ENCODE measurements at places on chromosomes 7 and 10.

- peak; percentile 26 for DNase-seq
Measured at GRCh38 chr10:68156373-68157185, 47.3 kb downstream of the MYPN start.

DNA sequence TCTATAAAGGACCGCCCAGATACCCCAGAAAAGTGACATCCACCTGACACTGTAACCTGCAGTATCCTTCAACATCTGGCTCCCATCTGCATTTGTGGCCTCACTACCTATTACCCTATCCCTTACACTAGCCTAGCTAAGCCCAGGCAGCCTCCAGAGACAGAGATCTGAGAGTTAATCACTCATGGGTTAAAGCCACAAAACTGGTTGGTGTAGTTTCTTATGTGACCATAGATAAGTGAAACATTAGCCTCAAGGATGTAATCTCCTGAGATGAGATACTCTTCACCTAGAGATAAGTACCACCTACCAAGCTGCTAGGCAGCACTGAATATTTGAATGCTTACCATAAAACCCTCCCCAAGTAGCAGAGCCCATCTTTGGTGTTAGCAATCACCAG is 35.4 kb downstream of the CTTNBP2 start:
- DNase-seq = no peak

GRCh38 chr7:50068026-50068425 is 25.0 kb downstream of the ZPBP start:
- DNase-seq = no peak

- peak; percentile 48 for DNase-seq
Measured at GRCh38 chr10:6062101-6062771, at the start of gene IL2RA. TSS of gene IL2RA (minus strand) at chr10:6062367. CDS start at chr10:6062151, 216 bp downstream.

DNA sequence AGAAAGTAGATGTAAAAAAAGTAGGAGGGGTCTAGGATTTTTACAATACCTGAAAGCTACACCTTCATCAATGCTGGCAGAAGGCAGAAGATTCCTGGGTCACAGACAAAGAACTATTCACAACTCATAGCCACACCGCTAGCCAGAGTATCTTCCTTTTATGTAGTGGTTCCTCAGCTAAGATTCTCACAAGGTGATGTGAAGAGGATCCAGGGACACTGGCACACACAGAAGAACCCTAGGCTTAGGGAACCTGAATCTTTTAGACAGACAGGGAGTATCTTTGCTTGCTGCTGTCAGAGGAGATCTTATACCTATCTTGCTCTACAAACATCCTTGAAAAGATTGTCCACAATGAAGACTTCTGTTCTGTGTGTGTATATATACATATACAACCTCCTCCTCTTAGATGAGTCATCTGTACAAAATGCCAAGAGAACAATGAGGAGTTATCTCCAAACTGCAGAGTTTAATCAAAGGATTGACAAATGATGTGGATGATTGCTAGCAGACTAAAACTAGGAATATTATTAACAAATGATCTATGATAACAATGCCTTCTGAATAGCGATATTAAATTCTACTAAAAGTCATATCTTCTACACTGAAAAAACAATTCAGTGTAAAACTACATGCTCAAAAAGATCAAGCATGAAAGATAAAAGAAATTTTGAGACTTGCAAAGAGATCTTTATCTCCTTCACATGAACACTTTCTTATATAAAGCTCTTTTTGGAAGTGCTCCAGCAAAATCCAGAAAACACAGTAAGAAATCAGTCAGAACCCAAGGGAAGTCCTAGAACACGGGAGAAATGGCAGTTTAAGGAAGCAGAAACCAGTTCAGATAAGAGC is 409.3 kb downstream of the PARD3 start:
- DNase-seq = no peak

DNA sequence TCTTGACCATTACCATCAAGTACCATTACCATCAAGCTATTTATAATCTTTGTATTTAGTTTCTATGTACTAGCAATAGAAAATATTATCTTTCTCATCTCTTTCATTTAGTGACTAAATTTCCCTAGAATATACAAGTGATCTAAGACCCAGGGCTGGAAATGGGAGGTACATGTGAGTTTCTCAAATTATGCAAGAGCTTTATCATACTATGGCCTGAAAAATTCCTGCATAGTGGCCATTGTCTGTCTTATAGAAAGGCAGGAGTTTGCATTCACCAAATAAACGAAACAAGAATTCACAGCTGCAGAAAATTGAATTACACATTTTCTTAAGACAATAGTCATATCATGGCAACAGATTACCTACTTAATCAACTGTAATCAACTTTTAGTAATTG is 50.7 kb upstream of the HDAC9 start:
- no peak for DNase-seq

DNA sequence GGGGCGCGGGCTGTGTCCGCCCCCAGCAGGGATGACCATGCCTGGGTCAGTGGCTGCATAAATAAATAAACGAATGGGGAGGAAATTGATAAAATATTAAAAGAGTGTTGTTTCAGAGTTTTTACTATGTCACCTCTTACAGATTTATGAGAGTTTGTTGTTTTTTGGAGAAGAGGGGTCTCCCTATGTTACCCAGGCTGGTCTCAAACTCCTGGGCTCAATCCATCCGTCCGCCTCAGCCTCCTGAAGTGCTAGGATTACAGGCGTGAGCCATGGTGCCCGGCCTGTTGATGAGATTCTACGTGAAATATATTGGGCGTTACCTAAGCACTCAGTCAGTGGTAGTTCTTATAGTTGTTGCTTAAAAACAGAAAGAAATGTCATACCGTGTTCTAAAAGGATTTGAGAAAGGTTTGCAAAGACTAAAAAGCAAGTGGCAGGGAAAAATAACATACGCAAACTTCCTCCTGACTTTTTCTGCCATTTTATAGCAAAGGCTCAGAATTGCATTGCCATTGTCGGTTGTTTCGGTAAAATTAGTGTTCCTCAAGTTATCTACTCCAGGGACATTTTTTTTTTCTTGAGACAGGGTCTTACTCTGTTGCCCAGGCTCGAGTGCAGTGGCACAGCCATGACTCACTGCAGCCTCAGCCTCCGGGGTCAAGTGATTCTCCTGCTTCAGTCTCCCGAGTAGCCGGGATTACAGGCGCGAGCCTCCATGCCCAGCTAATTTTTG is 39.5 kb upstream of the FOXK1 start:
- no peak for DNase-seq

- no peak for DNase-seq
Measured at GRCh38 chr7:24135003-24135817, 148.8 kb upstream of the NPY start.

GRCh38 chr7:107999779-108000560 is 3.0 kb downstream of the LAMB1 start:
- no peak for DNase-seq

- no peak for DNase-seq
Measured at GRCh38 chr7:2612445-2613097, 19.2 kb upstream of the TTYH3 start.

DNA sequence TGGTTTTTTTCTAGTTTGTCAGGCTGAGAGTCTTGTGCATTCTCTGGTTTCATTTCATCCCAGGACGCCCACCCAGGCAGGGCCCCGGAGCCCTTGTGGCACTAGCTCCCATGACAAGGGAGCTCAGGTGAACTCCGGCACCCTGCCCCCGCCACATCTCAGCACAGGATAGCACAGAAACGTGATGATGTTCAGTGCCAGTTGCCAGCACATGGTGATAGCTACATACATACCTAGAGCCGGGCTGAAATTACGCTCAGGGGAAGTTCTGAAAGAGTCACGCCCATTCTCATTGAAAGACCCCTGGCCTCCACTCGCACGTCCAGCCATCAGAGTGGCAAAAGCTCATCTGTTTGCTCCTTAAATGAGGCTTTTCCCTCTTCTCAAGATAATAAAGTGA is 273.7 kb downstream of the PTPRN2 start:
- no peak for DNase-seq

DNA sequence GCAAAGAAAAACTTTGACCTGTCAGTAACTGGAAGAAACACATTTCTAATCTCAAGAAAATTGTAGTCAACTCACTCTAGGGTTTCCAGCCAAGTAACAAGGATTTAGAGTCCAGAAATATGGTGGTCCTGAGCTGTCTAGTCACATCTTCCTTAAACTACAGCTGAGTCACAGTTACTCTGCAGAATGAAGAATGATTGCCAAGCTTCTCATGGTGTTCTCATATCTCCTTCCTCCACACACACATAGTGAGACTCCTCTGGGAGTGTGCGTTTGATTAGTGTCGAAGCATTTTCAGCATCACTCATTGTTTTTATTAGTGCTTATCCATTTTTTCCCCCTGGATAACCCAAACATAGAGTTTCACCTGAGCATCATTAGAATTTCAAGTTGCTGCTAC is 93.1 kb upstream of the CXCL12 start:
- DNase-seq = no peak

DNA sequence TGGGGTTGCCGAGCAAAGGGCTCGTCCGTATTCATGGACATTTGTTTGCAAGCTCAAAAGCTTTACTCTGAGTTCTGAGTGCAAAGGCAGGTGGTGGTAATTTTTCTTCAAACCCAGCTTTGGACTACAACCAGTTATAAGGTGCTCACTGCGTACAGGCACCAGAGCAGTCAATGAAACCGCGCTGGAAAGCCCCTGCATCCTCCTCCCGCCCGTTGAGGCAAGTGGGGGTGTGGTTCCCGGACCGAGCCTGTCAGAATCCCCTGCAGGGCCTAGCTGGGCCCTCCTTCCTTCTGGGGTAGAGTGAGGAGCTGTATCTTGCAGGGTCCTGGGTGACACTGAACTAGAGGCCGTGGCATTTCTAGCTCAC is 22.3 kb downstream of the AMZ1 start:
- DNase-seq = peak; percentile 41

DNA sequence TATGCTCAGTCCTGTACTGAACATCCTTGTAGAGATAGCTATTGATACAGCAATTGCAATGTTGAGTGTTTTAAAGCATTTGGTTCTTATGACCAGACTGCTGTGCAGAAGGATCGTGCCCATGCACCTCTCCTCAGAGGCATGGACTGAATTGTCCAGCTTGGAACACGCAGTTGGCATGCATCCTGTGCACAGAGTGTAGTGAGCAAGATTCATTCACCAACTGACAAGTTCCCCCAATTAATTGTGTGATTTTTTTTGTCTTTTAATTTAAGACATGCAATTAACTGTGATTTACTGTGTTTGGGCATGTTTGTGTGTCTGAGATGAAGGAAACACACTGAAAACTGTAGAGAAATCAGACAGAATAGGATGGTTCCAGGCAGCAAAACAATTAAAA is 323.7 kb downstream of the CDK14 start:
- no peak for DNase-seq

- no peak for DNase-seq
Measured at GRCh38 chr10:70198696-70199466, 28.6 kb upstream of the SAR1A start.

DNA sequence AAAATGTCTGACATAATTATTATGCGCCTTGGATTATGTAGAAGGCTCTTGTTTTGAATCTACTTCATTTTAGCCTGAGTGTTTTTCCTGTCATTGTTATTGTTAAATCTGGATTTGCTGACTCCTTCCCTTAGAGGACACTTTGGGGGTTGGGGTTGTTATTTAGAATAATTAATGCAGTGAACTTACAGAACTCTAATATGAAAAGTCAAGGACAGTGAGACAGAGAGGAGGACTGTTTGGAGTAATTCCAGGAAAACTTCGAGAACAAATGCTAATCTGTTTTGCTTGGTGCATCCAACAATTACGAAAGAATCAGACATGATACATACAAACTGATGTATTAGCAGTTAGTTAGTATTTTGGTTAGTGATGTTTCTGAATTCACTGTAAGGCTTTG is 146.1 kb downstream of the ABCA13 start:
- no peak for DNase-seq

GRCh38 chr7:43592326-43592725 is 9.4 kb downstream of the STK17A start:
- DNase-seq = no peak

- no peak for DNase-seq
Measured at GRCh38 chr7:118502235-118502634, 277.7 kb downstream of the ANKRD7 start.

DNA sequence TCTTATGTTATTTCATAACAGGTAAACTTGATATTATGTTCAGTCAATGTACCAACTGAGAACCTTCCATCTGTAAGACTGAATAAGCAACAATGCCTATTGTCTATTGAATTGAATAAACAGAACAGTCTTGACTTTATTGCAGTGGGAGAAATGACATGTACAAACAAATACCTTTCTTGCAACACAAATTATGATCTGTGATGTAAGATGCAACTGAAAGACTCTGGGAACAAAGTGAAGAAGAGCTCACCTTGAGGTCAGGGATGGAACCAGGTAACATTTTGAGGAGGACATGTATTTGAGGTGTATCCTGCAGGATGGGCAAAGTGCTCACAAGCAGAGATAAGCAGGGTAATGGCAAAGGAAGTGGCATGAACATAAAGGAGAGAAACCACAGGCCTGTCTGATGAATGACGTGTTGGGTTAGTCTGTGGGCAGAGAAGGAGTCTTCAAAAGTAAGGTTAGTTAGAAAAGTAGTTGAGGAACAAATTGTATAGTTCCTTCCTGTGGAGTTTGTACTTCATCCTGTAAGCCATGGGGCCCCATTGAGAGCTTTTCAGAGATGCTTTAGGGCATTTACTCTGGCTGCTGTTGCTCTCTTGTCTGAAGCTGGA is 9.5 kb downstream of the PNLIPRP3 start:
- DNase-seq = no peak

DNA sequence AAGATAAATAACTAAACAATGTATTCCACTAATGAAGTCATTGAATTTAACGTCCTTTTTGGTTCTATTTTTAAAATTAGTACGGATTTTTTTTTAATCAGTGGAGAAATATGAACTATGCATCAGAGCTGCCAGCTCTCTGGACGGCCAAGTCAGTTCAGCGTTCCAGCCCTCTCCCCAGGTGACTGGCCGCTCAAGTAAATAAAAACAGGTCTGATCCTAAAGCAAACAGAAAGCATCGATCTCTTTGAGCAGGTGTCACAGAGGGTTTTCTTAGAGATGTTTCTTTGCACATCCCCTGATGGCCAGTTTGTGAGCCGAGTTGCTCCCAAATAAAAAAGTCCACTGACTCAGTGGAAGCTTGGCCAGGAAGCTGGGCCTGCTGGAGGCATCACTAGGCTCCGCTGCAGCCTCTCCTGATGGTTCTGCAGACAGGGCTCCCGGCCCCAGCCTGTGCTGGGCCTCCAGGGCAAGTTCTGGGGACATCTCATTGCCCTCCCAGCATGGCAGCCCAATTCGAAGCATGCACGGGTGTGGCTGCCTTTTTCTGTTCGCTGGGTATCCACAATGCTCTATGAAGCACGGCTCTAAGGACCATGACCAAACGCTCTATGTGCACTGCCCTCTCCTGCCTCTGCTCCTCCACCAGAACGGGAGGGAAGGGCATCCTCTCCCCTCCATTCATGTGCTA is 74.7 kb upstream of the PPP2R2D start:
- DNase-seq = no peak

Measured in activated effector memory CD4-positive, alpha-beta T cell treated with Interleukin-2 at 50 U/mL for 16 hours (primary cell).